ENCODE measurements at places on chromosomes 13 and 19.
A peak's percentile ranks its signal among the peaks of the same experiment; 100 is the strongest.

- no peak for DNase-seq
Observed at GRCh38 chr13:24997367-24997967, 98.5 kb upstream of the PABPC3 start.

GRCh38 chr13:24605923-24606372, 74.3 kb upstream of the ATP12A start:
- no peak for DNase-seq

DNA sequence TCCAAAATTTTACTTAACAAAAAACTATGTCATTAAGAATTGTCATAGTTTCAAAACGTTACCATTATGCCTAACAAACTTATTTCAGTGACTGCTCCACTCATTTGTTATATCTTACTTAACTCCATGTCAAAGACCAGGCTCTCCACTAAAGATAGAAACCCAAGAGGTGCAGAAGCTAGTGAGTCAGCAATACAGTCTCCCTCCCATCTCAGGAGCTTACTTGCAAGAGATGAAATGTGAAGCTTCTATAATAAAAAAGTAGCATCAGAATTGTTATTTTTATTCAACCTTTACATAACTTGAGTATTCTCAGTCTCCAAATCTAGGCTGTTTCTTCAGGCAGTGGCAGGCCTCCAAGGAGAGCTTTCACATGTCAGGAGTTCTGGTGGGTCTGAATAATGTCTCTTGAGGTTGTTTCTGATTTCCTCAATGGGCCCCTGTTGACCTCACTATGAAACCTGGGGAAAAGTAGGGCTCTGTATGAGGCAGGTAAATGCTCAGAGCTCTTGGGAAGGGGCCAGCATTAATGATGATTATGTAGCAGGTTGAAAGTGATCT, 242.0 kb downstream of the NDFIP2 start:
- DNase-seq, result no peak

- no peak for DNase-seq
Observed at GRCh38 chr19:20044663-20045062, 5.4 kb upstream of the ZNF682 start.

- DNase-seq, result no peak
Observed at GRCh38 chr13:109400209-109400608, 386.2 kb downstream of the IRS2 start.

DNA sequence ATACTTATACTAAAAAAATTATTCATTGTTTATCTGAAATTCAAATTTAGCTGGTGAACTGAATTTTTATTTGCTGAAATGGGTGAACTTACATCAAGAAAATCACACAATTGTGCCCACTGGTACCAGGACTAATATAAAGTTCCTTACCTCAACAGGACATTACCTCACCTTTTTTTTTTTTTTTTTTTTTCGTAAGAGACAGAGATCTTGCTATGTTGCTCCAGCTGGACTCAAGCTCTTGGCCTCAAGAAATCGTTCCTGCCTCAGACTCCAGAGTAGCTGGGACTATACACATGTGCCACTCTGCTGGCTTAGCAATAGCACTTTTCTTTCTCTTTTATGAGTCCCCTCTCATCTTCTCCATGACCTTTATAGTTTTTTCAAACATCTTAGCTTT, 22.5 kb upstream of the NDFIP2 start:
- no peak for DNase-seq

- DNase-seq, result no peak
Observed at GRCh38 chr19:35442091-35442490, 6.0 kb upstream of the FFAR2 start.

DNA sequence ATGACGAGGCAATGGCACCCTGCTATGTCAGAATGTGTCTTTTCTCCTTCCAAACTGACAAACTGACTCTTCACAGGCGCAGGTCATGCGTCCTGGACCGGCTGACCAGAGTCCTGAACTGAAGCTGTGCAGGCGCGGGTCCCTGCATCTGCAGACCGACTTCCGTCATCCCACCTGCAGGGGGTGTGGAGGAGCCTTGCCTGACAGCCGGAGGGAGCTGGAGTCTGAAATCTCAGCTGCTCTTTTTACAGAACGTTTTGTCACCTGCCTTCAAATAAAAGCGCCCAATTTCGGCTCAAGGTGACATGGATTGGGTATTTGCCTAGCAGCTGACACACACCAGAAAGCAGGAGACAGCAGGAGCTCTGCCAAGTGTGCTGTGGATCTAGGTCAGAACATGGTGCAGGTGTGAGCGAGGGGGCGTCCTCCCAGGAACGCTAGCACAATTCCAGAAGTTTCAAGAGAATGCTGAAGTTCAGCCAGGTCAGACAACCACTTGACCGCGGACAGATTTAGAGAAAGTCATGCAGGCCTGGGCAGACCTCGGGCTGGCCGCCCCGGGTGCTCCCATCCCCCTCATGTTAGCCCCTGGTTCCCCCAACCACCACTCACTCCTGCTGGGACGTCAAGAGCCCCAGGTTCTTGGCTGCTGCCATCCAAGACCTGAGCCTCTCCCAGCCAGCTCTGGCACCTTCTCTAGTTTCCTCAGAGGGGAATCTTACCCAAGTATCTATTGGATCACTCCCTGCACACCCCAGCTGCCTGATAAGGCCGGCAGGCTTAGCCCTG, 32.8 kb downstream of the ELL start:
- DNase-seq, result no peak

DNA sequence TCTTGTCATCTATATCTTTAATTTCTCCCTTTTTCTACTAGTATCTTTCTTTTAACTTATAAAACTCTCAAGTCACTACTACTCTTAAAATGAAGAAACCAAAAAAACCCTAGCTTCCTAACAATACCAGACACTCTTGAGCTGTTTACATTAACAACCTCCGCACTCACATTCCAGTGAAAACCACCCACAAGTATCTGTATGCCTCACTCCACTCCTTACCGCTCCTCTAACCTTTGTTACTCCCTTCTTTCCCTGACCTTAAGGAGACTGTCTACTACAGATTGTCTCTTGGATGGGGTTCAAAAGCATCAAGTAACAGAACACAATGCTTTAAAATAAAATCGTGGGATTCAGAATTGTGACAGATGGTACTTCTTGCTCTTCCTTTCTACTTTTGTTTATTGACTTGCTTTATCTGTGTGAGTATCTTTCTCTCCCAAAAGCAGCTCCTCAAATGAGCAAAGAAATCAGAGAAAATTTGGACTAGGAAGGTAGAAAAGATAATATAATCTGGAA, 110.0 kb upstream of the FBXL3 start:
- no peak for DNase-seq

GRCh38 chr19:46134527-46134926, 10.0 kb upstream of the IGFL3 start:
- no peak for DNase-seq

DNA sequence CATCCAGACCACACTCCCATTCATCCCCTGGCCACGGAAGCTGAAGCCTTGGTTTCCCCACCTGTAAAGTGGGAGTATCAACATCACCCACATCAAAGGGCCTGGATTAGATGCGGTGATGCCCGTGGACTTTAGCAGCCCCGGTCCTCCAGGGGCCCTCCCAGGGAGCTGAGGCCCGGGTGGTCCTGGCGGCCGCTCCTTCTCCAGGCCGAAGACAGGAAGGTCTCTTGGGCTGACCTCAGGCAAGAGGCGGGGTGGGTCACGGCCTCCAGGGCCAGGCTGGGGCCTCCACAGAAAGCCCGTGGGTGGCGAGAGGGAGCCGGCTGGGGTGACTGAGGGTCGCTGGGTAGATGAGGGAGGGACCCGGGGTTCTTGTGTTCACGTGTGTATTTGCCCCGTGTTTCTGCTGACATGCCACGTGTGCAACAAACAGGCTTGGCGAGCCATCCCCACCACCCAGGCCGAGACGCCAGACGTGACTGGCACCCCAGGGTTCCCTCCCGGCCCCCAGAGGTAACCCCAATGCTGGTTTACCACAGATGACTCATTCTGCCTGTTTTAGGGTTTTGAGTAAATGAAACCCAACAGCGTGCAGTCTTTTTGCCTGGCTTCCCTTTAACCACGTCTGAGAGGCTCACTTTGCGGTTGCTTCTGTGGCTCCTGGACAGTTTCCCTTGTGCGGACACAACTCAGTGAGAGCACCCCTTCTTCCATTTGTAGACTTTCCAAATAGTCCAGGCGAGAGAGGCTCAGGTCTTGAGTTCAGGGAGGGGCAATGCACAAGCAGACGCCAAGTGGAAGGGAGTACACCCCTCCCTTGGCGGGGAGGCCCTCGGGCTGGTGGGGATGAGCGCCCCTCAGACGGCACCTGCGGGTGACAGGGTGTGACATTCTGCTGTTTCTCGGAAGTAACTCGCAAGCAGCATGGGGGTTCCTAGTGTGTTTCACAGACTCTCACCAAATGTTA, 42.9 kb downstream of the C13orf46 start:
- DNase-seq, result peak; percentile 29

- no peak for DNase-seq
Observed at GRCh38 chr13:77430377-77430951, 103.6 kb upstream of the MYCBP2 start.

GRCh38 chr13:113183450-113184129, 24.9 kb downstream of the PCID2 start:
- DNase-seq, result no peak

- DNase-seq, result no peak
Observed at GRCh38 chr19:54245936-54246335, 3.3 kb upstream of the LILRA6 start.

- DNase-seq, result no peak
Observed at GRCh38 chr19:58374200-58374599, 6.6 kb downstream of the ZNF837 start.

GRCh38 chr19:35080613-35081170, 34.9 kb upstream of the FXYD3 start:
- DNase-seq, result no peak

DNA sequence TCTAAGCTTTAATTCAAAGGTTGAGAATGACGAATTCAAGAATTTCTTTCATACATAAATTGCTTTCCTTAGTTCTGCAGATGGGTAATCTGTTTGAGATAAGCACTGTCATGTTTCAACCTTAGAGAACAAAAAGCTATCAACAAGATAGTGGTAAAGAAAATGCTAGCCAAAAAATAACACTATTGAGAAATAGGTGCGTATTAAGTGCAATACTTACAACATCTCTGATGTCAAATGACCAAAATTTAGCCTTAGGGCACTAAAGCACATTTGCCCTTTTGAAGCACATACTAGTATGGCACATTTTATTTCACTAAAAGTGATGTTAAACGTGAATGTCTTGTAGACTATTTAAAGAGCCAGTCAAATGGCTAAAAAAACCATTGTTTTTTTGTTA, 4.9 kb downstream of the KBTBD6 start:
- no peak for DNase-seq

DNA sequence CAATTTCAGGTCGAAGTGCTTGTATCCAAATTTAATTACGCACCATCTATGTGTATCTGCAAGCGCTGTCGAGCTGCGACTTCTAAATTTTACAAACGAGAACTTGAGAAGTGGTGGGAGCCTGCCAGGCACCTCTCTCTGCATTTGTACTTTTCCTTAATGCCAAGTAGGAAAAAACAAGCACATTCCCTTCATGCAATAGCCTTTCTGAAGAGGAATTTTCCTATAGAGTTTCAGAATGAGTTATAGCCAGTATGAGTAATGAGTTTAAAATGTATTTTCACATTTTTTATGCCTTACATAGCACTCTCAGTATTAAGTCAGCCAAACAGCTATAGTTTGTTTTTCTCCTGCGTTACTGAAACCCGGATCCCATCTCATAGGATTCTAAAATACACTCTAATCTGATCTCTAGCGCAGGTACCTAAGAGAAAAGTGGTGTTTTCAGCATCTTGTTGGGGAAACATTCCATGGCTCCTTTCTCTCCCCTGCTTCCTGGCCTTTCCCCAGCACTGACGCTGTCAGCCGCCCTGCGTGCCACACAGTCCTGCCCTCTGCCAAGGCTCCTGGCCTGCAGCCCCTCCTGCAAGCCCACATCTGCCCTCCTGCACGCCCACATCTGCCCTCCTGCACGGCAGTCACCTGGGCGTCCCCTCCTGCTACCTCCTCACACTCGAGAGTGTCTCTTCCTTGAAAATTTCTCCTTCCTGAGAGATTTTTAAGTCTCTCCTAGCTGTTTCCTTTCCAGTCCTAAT, 526.9 kb downstream of the MYO16 start:
- no peak for DNase-seq

DNA sequence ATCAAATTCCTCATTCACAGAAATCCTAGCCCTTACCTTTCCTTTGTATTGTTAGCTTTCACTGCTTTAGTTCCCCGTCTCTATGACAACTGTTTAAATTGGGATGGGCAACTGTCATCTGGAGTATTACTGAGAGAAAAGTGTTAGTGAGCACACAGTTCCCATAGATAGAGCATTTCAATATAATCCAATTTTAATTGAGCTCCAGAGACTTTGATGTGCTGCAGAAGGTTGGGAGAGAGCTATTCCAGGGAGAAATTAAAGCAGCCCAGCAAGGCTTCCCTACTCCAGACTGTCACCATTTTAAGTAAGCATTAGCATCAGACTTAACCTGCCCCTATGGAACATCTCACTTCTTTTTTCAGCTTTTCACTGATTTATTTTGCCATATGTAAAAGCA, 55.0 kb upstream of the MAB21L1 start:
- no peak for DNase-seq

- DNase-seq, result no peak
Observed at GRCh38 chr19:43623889-43624670, 4.7 kb upstream of the ZNF428 start.

DNA sequence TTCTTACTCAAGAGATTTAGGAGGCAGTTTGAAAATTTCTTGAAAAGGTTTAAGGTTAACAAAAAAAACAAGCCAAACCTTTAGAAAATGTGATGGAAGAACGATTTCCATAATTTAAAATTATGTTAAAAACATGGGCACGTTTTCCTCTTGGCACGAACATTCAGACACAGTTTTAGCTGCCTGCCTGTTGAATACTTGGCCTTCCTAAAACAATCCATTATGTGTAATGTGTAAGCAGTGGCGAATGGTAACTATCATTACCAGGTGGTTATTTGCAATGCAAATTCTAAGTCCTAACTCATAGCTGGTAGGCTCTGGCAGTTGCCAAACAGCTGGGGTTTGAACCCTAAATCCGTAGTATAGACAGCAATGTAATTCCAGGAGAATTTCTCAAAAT, 1425.7 kb upstream of the SLC10A2 start:
- no peak for DNase-seq

DNA sequence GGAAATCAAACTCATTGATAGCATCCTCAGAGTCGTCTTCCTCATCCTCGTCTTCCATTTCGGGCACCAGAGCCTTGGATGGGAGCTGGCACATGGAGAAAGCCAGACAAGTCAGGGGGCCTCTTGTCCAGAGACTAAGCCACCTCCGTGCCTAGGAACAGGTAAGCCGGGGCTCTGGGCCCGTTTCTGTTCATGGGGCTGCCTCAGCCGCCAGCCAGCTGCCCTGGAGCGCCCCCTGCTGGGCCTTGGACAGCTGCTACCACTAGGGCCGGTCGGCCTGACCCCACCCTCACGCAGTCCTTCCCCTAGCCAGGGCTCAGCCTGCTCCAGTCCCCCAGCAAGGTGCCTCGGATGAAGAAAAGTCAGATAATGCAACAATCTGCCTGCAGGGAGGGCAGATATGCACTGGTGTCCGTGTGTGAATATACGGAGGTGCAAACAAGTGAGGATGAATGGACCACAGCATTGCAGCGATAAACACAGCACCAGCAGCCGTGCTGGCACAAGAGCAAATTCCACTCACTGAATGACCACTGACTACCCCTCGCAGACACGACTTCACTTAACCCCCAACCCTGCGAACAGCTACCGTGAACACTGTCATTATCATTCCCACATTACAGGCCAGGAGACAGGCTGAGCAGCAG, 11.9 kb upstream of the PRKD2 start:
- DNase-seq, result peak; percentile 75

GRCh38 chr13:112510987-112511685, 76.8 kb downstream of the TUBGCP3 start:
- no peak for DNase-seq
